IgD-negative memory B cell (primary cell): ENCODE measurements at places on chromosomes 7 and 10. TPM values are rescaled to one million over a fixed set of nuclear protein-coding genes. Genes with fewer than 3 reads are reported as not detected.

PGAM2 gene
- not detected for polyA plus RNA-seq

OR2A1 gene
- polyA plus RNA-seq: not detected

CYP2C18 gene
- not detected for polyA plus RNA-seq

CALHM3 gene
- polyA plus RNA-seq: not detected

PWWP2B gene
- 9.0 TPM for polyA plus RNA-seq

CCDC6 gene
- polyA plus RNA-seq: 13.4 TPM

OR13A1 gene
- polyA plus RNA-seq: 0.55 TPM

LRRN3 gene
- 2.7 TPM for polyA plus RNA-seq

ETV1 gene
- not detected for polyA plus RNA-seq

BEND7 gene
- polyA plus RNA-seq: not detected

TFPI2 gene
- polyA plus RNA-seq: not detected

CHPF2 gene
- 25.4 TPM for polyA plus RNA-seq

FAM241B gene
- 1.2 TPM for polyA plus RNA-seq

GCK gene
- 0.68 TPM for polyA plus RNA-seq

DKK1 gene
- not detected for polyA plus RNA-seq

AKR1B15 gene
- not detected for polyA plus RNA-seq

C10orf53 gene
- not detected for polyA plus RNA-seq

AZGP1 gene
- not detected for polyA plus RNA-seq

IFIT2 gene
- 13.6 TPM for polyA plus RNA-seq

SLC35G1 gene
- polyA plus RNA-seq: 0.63 TPM

C1QL3 gene
- 0.21 TPM for polyA plus RNA-seq

INTS1 gene
- polyA plus RNA-seq: 23.4 TPM

FRAT1 gene
- 6.2 TPM for polyA plus RNA-seq

ZNF487 gene
- 6.1 TPM for polyA plus RNA-seq

HACD1 gene
- polyA plus RNA-seq: not detected

MYPN gene
- not detected for polyA plus RNA-seq

TRAPPC14 gene
- 6.3 TPM for polyA plus RNA-seq

NPFFR1 gene
- not detected for polyA plus RNA-seq

PRXL2A gene
- 13.2 TPM for polyA plus RNA-seq

SSC4D gene
- not detected for polyA plus RNA-seq

CPN1 gene
- not detected for polyA plus RNA-seq

TAF5 gene
- 2.3 TPM for polyA plus RNA-seq

LIPJ gene
- polyA plus RNA-seq: not detected

CHN2 gene
- polyA plus RNA-seq: 3.0 TPM
